ENCODE measurements at places on chromosomes 13 and 19.

GRCh38 chr13:87536899-87537298, 134.3 kb upstream of the SLITRK5 start:
- no peak for DNase-seq

- DNase-seq = no peak
These were observed 52.0 kb downstream of the STARD13 start for GRCh38 chr13:33233547-33233946.

DNA sequence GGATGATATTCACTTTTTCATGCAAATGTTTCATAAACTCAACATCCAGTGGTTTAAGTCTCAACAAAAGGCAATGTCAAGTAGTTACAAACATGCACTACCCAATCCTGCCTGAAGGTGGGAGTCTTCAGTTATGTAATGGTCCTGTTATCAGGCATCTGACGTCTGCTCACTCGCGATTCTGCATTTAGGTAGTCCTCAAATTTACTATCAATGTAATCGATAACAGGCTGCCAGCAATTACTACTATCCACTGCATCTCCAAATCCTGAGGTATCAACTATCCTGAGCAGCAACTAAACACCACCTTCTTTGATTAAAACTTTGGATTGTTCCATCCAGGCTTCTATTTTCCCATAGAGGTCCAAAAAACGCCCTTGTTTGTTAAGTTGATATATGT, 51.2 kb downstream of the NLRP12 start:
- DNase-seq = peak; percentile 50

GRCh38 chr13:52127378-52127777, 1.5 kb downstream of the NEK5 start:
- no peak for DNase-seq

DNA sequence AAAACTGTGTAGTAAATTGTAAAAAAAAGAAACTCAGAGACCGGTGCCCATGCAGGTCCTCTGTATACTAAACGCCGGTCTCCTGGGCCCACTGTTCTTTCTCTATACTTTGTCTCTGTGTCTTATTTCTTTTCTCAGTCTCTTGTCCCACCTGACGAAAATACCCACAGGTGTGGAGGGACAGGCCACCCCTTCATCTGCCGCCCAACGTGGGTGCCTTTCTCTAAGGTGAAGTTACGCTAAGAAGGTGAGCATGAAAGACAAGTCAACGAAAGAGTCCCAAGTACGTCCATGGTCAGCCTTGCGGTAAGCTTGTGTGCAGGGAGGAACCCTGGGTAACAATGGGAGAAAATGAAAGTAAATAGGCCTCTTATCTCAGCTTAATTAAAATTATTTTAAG, 48.0 kb upstream of the WASF3 start:
- DNase-seq = no peak

DNA sequence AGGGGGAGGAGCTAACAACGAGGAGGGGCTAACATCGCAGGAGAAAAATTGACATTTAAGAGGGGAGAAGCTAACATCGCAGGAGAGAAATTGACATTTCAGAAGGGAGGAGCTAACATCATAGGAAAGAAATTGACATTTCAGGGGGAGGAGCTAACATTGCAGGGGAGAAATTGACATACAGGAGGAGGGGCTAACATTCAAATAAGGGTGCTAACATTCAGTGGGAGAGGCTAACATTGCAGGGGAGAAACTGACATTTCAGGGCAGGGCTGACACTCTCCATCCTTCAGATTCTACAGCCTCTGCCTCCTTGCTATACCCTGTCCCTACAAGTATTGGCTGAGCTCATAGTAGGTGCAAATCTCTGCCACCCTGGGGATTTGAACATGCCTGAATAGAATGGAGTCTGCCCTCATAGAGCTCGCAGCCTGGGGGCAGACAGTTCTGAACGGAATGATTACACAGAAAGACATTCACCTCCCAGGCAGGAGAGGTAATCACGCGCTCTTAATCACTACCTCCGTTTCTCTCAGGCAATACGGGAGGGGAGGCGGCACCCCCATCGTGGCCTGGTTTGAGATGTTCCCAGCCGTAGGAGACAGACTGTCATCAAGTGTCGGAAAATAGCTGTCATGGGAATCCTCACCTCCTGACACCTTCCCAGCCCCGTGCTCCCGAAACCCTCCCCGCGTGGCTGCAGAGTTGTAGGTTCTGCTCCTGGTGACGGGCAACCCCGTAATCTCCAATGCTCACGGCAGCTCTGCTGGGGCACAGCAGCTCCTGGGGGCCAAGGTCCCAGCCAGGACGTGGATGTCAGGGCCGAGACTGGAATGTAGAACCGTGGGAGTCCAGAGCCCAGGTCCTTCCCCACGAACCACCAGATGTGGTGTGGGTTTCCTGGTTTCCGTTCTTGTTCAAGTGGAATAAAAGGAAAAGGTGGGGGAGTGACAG, 9.5 kb downstream of the GPR32 start:
- DNase-seq = no peak

- no peak for DNase-seq
These were observed 120.9 kb downstream of the ZDHHC20 start for GRCh38 chr13:21338156-21338555.

- DNase-seq = no peak
These were observed 297.8 kb downstream of the OXGR1 start for GRCh38 chr13:96696389-96696900.

DNA sequence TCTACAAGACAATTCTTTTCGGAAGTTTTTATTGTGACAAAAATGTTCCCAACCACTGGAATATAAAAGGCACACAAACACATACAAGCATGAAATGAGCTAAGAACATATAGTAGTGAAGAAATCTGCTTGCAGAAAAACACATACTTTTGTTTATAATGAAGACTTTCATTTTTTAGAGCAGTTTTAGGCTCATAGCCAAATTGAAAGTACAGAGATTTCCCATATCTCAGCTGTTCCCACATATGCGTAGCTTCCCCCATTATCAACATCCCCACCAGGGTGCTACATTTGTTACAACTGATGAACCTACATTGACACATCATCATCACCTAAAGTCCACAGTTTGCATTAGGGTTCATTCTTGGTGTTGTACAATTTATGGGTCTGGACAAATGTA, 249.4 kb downstream of the KCTD12 start:
- no peak for DNase-seq

GRCh38 chr19:18960370-18960769, 19.4 kb upstream of the HOMER3 start:
- DNase-seq = no peak

GRCh38 chr13:74778946-74779345, 644.7 kb upstream of the KLF12 start:
- no peak for DNase-seq

GRCh38 chr13:46621792-46622629, 69.0 kb downstream of the LRCH1 start:
- no peak for DNase-seq

DNA sequence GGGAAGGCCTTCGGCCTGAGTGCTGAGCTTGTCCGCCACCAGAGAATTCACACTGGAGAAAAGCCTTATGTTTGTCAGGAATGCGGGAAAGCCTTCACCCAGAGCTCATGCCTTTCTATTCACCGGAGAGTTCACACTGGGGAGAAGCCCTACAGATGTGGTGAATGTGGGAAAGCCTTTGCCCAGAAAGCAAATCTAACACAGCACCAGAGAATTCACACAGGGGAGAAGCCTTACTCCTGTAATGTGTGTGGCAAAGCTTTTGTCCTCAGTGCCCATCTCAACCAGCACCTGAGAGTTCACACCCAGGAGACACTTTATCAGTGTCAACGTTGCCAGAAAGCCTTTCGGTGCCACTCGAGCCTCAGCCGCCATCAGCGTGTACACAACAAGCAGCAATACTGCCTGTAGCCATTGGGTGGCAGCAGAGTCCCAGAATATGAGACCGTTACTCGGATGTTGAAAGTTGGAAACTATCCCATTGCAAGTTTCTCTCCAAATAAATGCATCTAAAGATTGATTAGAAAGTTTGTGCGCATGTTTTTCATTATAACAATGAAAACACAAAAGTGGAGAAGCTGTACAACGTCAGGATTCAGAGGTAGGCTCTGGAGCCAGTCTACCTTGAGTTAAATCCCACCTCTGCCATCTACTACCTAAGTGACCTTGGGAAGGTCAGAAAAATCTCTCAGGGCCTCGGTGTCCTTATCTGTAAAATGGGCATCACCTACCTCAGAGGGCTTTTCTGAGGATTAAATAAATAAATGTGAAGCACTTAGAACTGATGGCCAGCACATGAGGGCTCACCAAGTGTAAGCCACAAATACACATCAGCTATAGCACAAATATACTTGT, 21.1 kb downstream of the ZNF473 start:
- DNase-seq = peak; percentile 50

DNA sequence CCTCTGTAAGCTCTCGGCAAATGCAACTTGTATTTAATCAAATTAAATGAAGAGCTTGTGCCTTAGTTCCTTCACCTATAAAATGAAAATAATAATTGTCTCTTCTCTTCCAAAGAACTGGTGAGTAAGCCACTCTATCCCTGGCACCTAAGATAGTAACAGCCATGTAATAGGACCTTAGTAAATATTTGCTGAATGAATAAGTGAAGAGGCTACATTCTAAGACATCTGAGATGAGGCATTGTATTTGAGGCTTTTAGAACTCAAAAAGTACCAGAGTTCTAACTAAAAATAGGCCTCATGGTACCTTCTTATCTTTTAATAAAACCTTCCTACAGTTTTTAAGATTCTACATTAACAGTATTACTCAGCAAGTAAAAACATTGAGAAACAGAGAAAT, 17.3 kb upstream of the DCLK1 start:
- no peak for DNase-seq

GRCh38 chr13:47858042-47859025, 142.7 kb downstream of the SUCLA2 start:
- DNase-seq = no peak

DNA sequence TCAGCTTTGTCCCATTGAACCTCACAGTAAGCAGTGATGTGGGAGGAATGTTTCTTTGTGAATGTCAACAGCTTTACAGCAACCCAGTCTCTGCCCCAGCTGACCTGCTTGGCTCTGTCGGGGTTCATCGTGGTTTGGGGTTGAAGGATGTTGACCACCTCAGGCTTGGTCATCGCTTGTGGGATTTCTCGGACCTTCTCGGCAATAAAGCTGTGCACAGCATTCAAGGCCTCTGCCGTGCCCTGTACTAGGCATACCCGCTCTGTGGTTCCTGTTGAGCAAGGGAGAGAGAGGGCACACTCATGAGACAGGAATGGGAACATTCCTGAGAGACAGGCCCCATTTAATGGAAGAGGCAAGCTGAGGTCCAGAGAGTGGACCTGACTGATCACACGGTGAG, 20.0 kb downstream of the NOVA2 start:
- no peak for DNase-seq

DNA sequence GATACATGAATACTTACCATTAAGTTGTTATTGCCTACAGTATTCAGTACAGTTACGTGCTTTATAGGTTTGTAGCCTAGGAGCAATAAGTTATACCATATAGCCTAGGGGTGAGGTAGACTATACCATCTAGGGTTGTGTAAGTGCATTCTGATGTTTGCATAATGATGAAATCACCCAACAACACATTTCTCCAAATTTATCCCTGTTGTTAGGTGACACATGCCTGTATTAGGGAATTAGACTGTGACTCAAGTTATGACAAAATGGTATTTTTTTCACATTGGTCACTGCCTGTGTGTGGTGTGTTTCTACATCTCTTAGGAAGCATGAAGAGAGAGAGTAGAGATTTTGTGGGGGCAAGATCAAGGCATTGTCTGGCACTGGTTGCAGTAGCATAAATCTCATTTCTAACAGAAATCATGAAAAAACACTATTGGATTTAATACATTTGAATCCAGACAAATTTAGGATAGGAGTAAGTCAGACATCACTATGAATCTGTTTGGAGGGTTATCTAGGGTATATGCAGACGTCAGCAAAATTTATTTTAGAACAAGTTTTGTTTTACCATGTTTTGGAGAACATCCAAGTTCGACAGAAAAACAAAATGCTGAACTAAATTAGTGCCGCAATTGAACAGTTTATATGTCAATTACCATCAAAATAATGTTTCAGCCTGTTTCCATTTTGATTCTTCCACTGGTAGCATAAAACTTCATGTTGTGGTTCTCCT, 332.1 kb downstream of the LMO7 start:
- no peak for DNase-seq

- DNase-seq = no peak
These were observed 51.1 kb downstream of the RASL11A start for GRCh38 chr13:27321468-27322431.

GRCh38 chr13:93963266-93964145, 516.0 kb downstream of the DCT start:
- no peak for DNase-seq

DNA sequence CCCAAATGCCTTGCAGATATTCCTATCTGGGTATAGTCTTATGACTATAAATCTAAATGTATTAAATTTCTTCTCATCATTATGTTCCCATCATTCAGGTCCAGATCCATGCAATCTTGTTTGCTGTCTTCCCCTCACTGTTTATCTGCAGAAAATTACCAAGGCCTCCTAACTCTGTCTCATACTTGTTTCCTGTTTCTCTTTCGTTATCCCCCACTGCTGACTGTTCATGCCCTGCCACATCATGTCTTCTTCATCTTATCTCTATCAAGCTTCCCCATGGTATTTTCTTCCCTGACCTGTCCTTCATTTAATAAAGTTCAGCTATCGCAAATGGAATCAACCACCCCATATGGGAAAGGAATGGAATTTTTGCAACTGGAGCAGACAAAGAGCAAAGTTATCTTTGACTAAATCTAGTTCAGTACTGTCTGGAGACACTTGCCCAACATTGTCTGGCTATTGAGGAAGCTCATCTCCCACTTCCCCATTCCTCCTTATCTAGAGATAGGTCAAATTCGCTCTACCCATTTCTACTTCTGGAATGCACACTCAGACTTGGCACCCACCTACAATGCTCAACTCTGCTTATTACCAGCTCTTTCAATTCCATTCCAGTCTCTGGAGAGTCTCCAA, 1358.1 kb downstream of the EFNB2 start:
- DNase-seq = no peak

GRCh38 chr13:102799426-102800144, 666 bp downstream of the BIVM start:
- DNase-seq = no peak
